ENCODE measurements at places on chromosomes 3 and 15. TPM values are rescaled to one million over a fixed set of nuclear protein-coding genes. Genes with fewer than 3 reads are reported as not detected.

Gene C3orf85
- not detected for total RNA-seq

Gene CELF6
- total RNA-seq: 0.13 TPM

Gene CFAP20DC
- 1.1 TPM for total RNA-seq

Gene KLHL40
- not detected for total RNA-seq

Gene HHLA2
- not detected for total RNA-seq

Gene CCR9
- total RNA-seq: not detected

Gene SKOR1
- total RNA-seq: 0.19 TPM

Gene FOXB1
- not detected for total RNA-seq

Gene KIF23
- total RNA-seq: 23.3 TPM

Gene GYG1
- total RNA-seq: 49.7 TPM

Gene CPLX3
- total RNA-seq: not detected

Gene CLRN1
- not detected for total RNA-seq

Gene CSTA
- total RNA-seq: 0.66 TPM
